ENCODE measurements at places on chromosomes 11 and 22.

GRCh38 chr11:128302425-128303186 lies 284.8 kb downstream of the ETS1 start:
- DNase-seq: peak; percentile 77

DNA sequence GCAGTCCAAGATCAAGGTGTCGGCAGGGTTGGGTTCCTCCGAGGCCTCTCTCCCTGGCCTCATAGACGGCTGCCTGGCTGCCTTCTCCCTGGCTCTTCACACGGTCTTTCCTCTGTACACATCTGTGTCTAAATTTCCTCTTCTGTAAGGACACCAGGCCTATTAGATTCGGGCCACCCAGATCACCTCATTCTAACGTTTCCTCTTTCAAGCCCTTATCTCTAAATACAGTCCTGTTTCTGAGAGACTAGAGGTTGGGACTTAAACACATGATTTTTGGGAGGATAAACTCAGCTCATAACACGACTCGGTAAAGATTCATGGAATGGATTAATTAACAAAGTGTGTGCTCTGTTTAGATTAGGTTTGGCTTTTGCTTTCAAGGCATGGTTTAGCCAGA lies 136.0 kb upstream of the SORL1-AS1 start:
- DNase-seq: no peak

GRCh38 chr22:40212121-40212520 lies 34.4 kb downstream of the TNRC6B start:
- no peak for DNase-seq

- no peak for DNase-seq
Observed at GRCh38 chr11:129731316-129731715, 84.3 kb upstream of the TMEM45B start.

DNA sequence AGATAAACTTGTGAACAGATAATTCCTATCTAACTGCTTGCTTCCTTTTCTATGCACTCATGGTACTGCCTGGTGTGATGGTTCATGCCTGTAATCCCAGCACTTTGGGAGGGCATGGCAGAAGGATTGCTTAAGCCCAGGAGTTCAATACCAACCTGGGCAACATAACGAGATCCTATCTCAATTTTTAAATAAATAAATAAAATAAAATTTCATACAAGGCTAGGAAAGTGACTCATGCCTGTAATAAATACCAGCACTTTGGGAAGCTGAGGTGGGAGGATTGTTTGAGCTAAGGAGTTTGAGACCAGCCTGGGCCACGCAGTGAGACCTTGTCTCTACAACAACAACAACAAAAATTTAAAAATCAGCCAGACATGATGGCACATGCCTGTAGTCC lies 166.6 kb downstream of the COMMD9 start:
- no peak for DNase-seq
